ENCODE measurements at places on chromosomes 4 and X.
A peak's percentile ranks its signal among the peaks of the same experiment; 100 is the strongest.

- no peak for DNase-seq
Observed at GRCh38 chr4:71229477-71230270, 109.1 kb upstream of the SLC4A4 start.

GRCh38 chr4:25552580-25553271 is 102.9 kb upstream of the SLC34A2 start:
- DNase-seq: no peak

- no peak for DNase-seq
Observed at GRCh38 chr4:141642711-141643110, 6.3 kb downstream of the IL15 start.

DNA sequence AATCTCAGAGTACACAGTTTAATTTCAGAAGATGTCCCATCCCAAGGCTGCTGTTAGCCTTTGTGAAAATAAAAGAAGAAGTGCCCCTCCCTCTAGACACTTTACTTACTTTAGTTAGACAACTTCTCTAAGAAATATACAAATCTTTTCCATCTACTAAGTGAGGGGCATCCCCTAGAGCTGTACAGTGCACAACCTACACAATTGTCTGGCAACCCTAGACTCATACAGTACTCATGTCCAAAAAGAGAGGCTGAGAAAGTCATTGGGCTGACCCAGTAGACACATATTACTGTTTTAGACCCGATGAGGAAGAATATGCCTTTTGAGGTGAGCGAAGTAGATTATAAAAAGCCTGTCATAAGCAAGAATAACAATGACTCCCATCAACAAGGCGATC is 297.6 kb downstream of the IDS start:
- DNase-seq: no peak

DNA sequence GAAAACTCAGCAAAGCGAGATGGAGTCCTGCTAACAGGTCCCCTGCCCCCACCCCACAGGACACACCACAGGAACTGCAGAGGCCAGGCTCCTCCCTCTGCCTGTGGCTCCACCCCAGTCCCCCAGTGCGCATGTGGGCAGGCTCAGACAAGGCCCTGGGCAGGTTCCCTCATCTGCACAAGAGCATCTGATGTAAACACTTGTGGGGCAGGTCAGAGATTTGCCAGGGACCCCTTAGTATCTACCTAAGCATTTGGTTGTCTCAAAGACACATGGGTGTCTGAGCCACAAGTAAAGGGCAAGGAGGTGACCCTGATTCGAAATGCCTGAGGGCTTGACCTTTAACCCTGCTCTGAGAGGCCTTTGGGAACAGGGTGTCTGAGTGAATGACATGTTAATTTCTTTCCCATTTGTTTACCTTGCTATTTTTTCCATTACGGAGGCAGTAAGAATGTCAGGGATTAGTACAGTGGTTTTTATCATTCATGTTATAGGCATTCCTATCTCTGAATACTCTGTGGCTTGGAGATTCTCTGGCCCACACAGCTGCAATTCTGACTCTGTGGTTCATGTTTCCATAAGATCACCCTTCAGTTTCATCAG is 85.3 kb downstream of the ZNF518B start:
- DNase-seq: no peak

- DNase-seq: no peak
Observed at GRCh38 chr4:94598758-94599157, 147.0 kb downstream of the PDLIM5 start.

DNA sequence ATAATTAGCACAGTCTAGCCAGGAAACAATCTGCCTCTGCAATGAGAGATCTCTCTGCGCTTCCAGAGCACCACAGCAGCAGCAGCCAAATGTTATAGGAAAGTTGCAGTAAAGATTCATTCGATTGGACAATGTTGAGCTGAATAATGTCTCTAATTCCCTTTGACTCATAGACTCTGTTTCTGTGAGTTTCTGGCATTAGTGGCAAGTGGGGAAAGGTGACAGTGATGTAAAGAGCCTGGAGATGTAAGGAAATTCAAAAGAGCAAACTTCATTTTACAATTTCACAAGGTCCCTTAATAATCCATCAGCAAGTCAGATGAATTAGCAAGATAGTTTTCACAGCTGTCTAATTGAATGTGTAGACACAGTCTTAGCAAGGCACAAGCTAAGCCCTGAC is 184.4 kb downstream of the VEGFC start:
- no peak for DNase-seq

GRCh38 chrX:100750883-100751282 is 19.0 kb upstream of the SYTL4 start:
- DNase-seq: no peak

DNA sequence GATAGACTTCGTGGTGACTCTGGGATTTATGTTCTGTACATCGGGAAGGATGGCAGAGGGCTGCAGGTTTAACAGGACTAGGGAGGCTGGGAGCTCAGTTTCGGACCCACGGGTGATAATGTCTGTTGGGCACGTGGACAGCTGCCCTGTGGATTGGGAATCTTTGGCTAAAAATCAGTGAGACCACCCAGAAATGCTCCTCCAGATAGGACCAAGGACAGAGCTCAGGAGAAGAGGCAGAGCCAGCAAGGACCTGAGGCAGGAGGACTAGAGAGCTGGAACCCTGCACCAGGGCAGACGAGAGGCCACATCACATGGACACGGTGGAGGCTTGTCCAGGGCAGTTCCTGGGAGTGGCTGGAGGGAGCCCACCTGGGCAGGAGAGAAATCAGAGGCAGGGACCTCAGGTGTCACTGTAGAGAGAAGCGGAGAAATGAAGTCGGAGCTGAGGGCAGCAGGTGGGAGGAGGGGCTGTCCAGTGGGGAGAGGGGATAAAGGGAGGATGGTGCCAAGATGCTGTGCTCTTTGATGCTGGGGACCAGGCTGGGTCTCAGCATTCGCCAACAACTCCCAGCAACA is 79.2 kb downstream of the CPZ start:
- no peak for DNase-seq

- no peak for DNase-seq
Observed at GRCh38 chr4:78766026-78766425, 10.1 kb upstream of the BMP2K start.

DNA sequence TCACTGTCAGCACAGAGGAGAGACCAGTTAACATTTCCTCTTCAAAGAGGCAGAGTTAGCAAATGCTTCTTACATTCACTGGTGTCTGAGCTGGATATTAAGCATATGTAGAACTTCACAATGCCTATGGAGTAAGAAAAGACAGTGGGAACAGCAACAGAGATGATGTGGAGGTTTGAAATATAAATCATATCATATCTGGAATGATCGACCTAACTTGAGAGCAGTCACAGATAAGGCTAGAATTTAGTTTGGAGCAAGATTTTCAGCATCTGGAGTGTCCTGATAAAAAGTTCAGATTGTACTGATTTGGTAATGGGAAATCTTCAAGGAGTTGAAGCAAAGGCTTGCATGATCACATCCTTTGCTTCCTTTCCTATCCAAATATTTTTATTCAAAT is 90.5 kb upstream of the ANKRD50 start:
- DNase-seq: no peak

GRCh38 chrX:95040104-95040503 is 1366.1 kb downstream of the FAM133A start:
- no peak for DNase-seq

GRCh38 chrX:20680998-20681397 is 414.3 kb upstream of the RPS6KA3 start:
- DNase-seq: no peak

- no peak for DNase-seq
Observed at GRCh38 chr4:35246493-35246892, 997.8 kb downstream of the ARAP2 start.

DNA sequence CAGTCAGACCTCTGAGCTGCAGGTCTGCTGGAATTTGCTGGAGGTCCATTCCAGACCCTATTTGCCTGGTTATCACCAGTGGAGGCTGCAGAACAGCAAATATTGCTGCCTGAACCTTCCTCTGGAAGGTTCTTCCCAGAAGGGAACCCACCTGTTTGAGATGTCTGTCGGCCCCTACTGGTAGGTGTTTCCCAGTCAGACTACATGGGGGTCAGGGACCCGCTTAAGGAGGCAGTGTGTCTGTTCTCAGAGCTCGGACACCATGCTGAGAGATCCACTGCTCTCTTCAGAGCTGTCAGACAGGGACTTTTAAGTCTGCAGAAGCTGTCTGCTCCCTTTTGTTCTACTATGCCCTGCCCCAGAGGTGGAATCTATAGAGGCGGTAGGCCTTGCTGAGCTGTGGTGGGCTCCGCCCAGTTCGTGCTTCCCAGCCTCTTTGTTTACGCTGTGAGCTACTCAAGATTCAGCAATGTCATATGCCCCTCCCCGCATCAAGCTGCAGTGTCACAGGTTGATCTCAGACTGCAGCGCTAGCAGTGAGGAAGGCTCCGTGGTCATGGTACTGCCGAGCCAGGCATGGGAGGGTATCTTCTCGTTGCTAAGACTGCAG is 44.1 kb upstream of the KDR start:
- DNase-seq: no peak

DNA sequence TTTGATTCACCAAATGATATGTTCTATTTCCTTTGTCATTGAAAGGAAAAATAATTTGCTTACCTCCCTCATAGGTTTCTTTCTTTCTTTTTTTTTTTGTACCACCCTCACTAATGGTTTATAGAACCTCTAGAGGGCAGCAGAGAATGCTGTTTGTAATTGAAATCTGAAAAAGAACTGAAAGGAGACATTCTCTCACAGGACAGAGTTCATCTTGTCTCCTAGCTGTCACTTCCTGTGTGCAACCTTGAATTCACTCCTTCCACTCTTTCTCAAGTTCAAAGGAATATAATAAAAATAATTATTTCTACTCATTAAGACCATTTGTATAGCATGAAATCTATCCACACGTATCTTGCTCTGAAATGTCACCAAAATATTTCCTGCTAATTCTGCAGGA is 51.0 kb downstream of the GUCY1B1 start:
- DNase-seq: no peak

GRCh38 chrX:19707246-19707871 is 180.0 kb downstream of the SH3KBP1 start:
- DNase-seq: no peak

DNA sequence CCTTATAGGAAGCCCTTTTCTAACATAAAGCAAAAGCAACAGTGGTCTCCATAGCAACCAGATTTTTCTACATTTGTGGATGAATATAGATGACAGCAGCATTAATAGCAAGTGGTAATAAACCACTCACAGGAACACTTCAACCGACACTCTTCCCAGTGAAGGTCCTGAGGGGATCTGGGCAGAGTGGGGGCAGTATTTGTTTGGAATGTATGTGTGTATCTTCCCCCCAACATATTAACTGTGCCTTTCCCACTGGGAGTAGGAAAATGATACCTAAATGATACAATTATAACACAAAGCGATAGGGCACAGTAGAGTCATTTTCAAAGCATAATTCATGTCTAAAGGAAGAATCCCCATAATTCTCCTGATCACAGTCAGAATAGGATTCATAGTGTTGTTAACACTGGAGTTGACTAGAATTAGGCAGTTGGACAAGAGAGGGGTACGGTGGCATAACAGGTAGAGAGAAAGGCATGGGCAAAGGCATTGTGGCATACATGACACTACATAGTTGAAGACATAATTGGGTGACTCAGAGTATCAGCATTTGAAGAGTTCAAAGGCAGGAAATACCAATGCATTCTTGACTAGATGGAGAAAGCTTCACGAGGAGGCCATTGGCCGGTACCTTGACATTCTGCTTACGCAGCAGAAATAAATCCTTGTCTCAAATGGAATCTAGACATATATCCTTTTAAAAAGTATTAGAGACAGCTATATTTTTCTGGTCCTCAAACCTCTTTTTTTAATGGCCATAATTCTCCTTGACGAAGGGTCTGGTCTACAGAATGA is 15.2 kb downstream of the CAPN6 start:
- no peak for DNase-seq

GRCh38 chr4:123651066-123651465 is 254.5 kb downstream of the SPRY1 start:
- DNase-seq: no peak

DNA sequence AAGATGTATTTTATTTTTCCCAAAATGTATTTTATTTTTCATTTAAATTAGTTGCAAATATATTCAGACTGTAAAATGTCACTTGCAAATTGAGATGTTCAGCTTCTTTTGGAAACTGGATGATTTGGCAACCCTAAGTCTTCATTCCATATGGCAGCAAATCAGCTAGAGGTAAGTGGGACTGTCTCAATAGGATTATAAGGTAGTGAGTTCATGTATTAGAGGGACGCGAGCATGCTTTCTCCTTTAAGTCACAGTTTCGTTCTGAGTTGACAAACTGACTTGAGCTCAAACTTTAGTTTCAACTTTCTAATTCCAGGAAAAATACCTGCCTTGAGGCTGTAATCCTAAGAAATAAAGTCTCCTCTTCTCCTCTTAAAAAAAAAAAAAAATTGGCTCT is 44.2 kb upstream of the TMEM131L start:
- DNase-seq: no peak

DNA sequence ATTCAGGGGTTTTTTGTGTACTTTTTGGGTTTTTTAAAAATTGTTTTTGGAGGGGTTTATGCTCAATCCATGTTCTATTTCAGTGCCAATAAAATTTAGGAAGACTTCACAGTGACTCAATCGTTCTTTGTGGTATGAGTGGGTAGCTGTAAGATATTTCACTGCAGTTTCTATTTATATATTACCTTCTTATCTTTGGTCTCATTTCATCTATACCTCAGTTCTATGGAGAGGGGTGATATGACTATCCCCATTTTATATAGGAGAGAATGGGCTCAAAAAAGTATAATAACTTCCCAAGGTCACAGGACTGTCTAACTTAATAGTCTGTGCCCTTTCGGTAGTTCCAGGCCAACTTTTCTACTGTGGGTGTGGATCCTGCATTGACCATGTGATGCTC is 74.4 kb downstream of the MSN start:
- DNase-seq: no peak

DNA sequence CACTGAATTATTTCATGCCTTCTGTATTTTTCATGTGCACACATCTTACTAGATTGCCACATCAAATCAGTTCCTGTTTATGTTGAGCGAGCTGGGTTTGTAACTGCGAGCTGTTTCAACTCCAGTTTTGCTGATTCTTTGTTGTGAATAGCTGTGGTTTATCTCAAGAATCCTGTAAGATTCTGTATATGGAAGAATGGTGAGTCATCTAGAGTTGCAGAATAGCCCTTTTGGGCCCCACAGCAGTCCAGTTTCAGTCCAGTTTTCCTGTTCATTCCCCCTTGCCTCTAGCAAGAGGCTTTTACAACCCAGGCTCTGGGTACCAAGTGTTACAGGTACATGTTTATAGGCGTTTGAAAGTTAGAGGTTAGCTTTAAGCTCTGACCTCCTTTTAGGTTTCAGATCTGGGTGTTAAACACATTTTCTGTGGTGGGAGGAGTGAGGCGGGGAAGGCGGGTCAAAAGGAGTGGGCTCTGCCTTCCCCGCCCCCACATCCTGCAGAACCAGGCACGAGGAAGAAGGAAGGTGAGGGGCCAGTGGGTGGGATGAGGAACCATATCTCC is 32.7 kb downstream of the TBC1D14 start:
- DNase-seq: peak; percentile 59

DNA sequence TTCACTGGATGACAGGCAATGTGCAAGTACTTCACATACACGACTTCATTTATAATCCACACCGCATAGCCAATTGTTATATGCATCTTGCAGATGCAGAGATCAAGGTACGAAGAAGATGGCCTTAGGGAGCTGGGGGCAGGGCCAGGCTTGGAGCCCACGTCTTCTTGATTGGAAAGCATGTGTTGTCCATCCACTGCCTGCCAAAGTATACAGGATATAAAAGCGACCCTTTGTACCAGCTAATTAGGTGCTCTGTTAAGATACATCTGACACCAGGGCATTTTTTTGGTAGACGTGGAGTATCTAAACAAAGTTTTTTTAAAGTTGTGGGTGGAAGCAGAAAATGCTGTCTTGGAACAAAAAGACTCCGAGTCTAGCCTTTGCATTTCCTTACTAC is 1.4 kb downstream of the C4orf36 start:
- DNase-seq: no peak

- no peak for DNase-seq
Observed at GRCh38 chr4:81003597-81004111, 26.9 kb upstream of the BMP3 start.
